ENCODE measurements at places on chromosomes 6 and 20.

GRCh38 chr6:139144490-139145085 is 9.7 kb downstream of the HECA start:
- DNase-seq: no peak

DNA sequence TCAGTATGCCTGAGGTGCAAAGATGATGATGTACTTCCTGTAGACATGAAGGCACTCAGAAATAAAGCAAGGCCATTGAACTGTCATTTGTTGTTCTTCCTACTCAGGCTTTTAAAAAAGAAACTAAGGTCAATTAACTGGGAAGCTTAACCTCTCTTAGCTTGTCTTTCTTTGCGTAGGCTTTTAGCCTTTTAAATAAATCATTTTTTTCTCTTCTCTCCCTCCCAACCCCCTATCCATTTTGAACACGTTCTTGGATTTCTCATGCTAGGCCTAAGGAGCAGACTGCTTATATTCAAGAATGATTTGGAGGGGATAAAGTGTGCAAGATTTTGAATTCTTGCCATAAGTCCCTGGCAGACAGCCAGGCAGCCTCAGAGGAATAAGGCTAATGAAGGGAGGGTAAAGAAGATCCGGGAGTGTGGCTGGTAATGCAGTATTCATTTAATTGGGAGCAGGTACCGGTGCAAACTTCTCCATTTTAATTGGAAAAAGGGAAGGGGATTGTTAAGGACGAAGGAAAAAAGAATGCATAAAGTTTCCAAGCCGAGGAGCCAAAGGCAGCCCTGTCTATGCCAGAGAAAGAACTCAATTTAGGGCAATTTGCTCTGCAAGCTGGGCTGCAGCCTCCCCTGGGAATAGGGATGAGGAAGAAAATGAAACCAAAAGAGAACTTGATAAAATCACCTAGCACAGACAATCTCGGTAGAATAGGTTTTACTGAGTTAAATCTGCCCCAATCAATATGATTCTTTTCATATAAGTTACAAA is 343.8 kb upstream of the MMS22L start:
- DNase-seq: no peak

DNA sequence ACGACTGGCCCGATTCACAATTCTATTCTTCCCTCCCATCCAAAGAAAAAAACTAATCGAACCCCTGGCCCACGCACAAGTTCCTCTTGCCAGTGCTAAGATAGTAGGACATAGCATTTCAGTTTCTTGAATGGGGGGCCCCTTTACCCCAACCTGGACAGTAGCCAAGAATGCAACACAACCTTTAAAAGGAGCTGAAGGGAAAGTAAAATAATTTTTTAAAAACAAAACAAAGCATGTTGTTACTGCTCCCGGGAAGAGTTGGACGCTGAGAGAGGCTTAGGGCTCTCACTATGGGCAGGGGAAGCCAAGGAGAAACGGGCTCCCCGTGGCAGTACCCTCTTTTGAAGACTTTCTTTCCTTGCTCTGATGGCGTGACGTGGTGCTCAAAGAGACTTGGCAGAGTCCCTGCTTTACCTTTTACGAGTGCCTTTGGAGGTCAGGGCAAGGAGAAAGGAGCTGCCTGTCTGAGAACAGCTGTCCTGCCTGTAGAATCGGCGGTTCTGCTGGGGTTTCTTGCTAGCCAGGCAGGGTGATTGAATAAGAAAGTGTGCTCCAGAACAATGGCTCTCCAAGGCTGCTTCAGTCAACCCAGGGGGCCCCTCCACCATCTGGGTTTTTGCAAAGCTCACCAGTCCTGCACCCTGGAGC is 5.8 kb downstream of the TFAP2C start:
- DNase-seq: no peak

DNA sequence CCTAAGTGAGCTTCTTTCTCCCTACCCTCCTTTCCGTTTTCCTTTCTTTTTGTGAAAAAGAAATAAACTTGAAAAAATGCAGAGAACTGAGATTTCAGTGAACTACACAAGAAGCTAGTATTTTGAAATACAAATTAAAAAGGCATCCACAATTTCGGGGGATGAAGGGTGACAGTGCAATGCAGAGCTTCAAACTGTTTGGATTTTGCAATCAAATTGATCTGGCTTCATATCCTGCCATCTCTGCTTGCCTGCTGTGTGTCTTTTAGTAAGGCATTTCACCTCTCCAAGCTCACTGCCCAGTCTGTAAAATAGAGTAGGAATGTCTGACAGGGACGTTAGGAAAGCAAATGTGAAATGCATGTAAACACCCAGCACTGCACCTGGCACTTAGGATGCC is 258.0 kb downstream of the HACE1 start:
- no peak for DNase-seq

Data from foreskin keratinocyte (primary cell).